8988T (cell line): ENCODE measurements at places on chromosomes 6 and 20.

DNA sequence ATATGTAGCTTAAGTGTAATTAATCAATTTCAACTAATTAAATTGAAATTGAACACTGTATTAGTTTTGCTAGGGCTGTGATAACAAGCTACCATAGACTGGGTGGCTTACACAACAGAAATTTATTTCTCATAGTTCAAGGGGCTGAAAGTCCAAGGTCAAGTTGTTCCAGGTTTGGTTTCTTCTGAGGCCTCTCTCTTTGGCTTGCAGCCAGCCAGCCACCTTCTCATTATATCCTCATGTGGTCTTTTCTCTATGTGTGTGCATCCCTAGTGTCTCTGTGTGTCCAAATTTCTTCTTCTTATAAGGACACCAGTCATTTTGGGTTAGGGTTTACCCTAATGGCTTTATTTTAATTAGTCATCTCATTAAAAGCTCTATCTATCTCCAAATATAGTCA, 611.7 kb downstream of the UTRN start:
- no peak for DNase-seq

- no peak for DNase-seq
Observed at GRCh38 chr20:32333181-32333987, 24.7 kb upstream of the ASXL1 start.

- DNase-seq, result no peak
Observed at GRCh38 chr20:44780226-44780625, 30.1 kb downstream of the RIMS4 start.

- no peak for DNase-seq
Observed at GRCh38 chr20:44748005-44748370, 2.3 kb downstream of the KCNK15 start.

GRCh38 chr20:37922016-37922415, 19.1 kb downstream of the VSTM2L start:
- DNase-seq, result no peak

- DNase-seq, result no peak
Observed at GRCh38 chr6:7523922-7524321, 17.5 kb upstream of the DSP start.

- DNase-seq, result no peak
Observed at GRCh38 chr6:95087394-95088097, 489.8 kb upstream of the MANEA start.

GRCh38 chr6:126926926-126927325, 191.5 kb upstream of the RSPO3 start:
- no peak for DNase-seq

DNA sequence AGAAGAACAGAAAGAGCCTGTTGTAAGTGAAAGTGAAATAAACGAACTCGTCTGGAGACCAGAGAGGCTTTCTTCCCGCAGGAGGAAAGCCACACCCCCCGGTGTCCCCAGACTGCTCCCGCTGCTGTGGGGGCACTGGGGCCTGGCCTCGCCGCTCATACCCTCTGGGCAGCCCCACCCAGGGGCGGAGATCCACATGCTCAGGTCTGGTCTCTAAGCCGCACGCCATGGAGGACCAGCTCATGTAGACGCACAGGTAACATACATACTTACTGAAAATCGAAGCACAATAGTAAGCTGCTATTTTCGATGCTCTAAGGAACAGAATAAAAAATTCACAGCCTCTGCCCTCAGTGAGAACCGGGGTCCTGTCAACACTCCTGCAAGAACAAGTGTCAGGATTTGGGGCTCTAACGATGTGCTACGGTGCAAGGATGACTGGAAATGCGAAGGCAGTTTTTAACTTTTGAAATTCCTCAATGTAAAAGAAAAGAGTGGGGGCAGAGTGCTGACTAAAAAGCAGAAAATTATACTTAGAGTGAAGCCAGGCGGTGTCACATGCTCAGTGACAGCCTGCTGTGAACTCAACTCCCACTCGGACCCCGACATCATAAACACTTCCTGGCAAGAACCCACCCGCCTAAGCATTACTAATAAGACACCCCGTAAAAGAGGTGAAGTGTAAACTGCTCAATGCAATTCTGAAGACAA, 110.5 kb downstream of the IRF4 start:
- DNase-seq, result no peak

DNA sequence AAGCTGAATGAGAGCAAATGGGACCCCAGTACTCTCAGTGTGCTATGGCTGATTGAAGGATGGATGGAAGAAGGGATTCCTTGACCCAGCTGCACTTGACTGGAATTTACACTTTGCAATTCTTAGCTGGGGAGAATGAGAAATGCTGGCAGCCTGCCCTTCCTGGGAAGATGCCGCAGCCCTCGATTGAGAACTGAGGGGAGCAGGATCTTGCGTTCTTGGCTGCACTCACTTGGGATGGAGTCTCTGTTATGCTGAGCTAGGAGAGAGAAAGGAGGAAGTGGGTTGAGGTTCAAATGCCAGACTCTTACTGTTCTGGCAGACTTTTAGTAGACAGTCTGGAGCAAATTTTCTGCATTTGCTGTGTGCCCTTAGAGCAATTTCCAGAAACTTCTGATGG, 221.2 kb downstream of the FNDC1 start:
- DNase-seq, result no peak

DNA sequence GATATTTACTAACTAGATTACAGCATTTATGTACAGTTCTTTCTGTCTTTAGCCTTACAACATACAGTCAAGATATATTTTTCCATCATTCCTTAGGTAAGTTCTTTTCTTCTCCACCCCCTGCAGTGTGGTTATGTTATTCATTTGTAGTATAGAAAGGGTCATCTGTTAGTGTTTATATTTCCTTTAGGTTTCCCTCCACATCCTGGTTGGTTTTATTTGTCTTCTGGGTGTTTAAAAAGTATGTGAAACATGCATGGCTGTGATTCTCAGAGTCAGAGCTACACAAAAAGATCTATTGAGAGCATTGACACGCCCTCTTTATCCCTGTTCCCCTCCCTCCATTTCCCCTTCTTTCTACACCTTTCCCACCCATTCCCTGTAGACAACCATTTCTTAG, 20.1 kb downstream of the DHX35 start:
- no peak for DNase-seq

GRCh38 chr6:126075335-126076071, 89.2 kb downstream of the TRMT11 start:
- no peak for DNase-seq

DNA sequence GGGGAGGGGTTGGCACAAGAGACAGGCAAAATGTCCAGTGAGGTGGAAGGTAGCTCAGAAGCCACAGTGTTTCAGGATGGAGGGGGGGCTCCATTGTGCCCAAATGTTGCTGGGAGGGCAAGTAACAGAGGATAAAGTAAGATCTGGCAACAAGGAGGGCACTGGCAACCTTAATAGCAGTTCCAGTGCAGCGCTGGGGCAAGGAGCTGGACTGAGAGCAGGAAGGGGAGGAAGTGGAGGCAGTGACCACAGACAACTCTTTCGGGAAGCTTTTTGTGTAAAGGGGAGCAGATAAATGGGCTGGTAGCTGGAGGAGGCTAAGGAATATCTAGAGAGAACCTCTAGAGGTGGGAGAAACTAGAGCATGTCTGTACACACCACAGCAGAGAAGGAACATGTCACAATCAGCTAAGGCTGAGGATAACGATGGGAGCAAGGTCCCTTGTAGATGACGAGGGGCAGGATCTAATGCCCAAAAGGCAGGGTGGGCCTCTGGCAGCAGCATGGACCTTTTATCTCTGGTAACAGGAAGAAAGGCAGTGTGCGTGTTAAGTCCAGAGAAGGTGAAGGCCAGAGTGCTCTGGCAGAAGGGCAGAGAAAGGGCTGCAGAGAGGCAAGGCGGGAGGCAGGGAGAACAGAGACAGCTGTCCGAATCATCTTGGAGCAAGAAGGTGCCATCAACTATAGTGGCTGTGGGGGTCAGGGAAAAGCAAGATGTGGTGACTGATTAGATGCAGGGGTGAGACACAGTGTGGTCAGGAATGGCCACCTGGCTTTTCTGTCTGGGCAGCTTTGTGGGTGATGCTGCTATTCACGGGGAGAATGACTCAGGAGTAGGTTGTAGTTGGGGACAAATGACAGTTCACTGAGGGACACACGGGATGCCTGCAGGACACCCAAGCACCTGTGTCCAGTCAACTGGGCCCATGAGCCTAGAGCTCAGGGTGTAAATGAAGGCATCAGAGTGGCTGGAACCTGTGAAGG, 17.4 kb downstream of the TMEM242 start:
- DNase-seq, result no peak

GRCh38 chr6:56690519-56691285, 48.0 kb upstream of the DST start:
- DNase-seq, result no peak

GRCh38 chr6:90097356-90097755, 199.3 kb downstream of the BACH2 start:
- no peak for DNase-seq

DNA sequence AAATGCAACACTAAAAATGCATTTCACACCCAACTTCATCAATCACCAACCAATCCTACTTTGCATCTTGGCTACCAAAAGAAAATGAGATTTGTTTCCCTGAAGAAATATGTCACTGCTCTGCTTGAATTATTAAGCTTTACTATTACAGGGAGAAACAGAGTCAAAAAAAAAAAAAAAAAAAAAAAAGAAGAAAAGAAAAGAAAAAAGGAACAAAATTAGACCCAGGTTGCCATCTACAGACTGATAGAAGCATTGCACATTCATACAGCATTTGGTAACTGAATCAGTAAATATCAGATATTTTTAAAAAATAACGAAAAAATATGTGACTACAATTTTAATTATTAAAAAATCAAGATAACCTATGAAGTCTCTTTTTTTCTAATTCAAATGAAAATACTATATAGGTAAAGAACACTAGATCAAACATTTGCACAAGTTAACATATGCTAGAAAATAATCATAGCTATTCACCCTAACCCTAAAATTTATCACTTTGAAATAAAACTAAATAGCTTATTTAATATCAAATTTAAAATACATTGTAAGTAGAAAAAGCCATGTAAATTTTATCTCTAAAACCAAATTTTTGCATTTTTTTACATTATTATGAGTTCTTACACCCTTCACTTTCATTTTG, 83.3 kb downstream of the DCDC2 start:
- no peak for DNase-seq

DNA sequence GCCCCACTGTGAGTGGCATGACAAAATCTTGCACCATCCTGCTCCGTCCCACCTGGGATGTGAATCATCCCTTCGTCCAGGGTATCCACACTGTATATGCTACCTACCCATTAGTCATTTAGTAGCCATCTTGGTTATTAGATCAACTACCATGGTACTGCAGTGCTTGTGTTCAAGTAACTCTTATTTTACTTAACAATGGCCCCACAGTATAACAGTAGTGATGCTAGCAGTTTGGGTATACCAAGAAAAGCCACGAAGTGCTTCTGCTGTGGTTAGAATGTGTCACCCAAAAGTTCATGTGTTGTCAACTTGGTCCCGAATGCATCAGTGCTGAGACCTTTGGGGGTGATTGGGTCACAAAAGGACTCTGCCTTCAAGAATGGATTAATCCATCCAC, 11.7 kb downstream of the OSER1 start:
- no peak for DNase-seq

DNA sequence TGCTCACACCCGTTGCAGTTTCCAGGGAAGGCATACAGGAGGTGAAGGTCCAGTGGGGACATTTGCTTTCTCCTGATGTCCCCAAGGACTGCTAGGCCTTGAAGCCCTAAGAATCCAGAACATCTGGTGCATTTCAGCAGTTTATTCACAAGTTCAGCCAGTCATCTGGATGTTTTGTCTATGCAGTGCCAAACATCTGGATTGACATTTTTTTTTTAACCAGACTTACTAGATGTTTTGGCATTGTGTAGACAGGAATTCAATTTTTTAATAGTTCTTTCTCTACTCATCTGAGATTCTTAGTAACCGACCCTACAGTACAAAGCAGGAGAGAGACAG, 256.2 kb downstream of the CLIC5 start:
- no peak for DNase-seq

DNA sequence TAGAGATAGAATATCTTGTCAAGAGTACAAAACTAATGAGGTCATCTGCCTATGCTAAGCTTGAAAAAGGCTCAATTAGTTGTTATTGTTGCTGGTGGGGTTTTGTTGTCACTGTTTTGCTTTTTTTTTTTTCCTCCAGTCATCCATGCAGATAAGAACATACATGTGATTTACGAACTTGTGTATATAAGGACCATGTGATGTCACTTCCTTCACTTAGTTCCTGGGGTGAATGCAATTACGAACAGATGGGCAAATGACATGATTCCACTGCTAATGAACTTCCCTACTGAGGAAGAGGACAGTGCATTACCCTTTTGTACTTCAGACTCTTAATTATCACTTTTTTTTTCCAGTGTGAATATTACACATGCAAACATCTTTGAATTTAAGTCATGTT, 1175.3 kb upstream of the GJE1 start:
- no peak for DNase-seq

- DNase-seq, result no peak
Observed at GRCh38 chr6:23272536-23272935, 703.2 kb downstream of the HDGFL1 start.

DNA sequence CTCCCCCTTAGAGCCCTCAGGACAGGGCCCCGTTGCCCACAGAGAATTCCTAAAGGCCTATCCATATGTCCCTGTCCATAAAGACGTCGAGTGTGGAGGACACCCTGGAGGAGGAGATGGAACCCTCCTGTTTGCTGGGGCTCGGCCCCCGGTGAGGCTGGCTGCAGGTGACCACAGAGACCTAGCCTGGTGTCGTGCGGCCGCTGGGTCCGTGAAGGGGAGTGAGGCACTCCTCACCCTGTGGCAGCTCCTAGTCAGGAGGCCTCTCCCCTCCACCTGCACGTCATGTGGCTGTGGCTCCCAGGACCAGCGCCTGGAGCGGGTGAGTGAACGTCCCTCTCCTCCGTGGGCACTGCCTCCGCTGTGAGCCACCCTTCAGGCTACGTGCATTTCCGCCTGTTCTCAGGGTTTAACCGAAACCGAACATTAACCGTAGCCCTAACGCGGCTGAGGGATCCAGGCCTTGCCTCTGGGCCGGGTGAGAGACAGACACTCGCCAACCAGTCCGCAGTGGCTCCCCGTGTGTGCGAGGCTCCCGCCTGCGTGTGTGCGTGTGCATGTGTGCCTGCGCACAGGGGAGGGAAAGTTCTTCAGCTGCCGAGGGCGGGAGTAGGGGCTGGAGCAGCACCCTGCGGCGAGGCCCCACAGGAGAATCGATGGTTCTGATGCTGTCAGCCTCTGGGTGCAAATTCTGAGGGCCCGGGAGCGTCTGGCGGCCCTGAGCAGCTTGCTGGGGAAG, 5.9 kb upstream of the TCEA2 start:
- no peak for DNase-seq

GRCh38 chr20:6704132-6704861, 63.2 kb upstream of the BMP2 start:
- DNase-seq, result no peak

- DNase-seq, result no peak
Observed at GRCh38 chr6:135475292-135475886, 22.2 kb downstream of the AHI1 start.

- DNase-seq, result no peak
Observed at GRCh38 chr6:33714385-33715040, 3.0 kb upstream of the UQCC2 start.

GRCh38 chr20:53502820-53503219, 90.8 kb downstream of the ZNF217 start:
- no peak for DNase-seq

- DNase-seq, result no peak
Observed at GRCh38 chr6:7180751-7181150, 73.0 kb downstream of the RREB1 start.
